ENCODE measurements at places on chromosomes 6 and 20.

GRCh38 chr20:12171923-12172524 is 254.3 kb downstream of the BTBD3 start:
- no peak for DNase-seq

GRCh38 chr6:154932515-154933027 is 62.5 kb upstream of the TIAM2 start:
- DNase-seq: no peak

DNA sequence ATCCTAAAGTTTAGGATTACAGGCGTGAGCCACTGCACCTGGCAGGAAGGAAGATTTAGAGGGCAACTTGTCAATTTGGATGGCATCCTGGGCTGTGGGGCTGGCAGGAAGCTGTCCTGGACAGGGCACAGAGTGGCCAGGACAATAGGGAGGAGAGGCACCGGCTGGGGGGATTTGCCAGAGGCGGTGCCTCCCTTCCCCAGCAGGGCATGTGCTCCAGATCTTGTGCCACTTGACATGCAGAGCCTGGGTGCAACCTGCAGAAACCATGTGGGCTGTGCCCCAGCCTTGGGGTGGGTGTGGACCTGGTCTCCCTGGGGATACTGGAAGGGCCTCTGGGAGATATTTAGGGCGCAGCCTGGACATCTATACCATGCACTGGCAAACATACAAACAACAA is 58.6 kb upstream of the EEF1A1 start:
- DNase-seq: no peak

- no peak for DNase-seq
These were observed 456.0 kb upstream of the PTCHD4 start for GRCh38 chr6:48567016-48567415.

DNA sequence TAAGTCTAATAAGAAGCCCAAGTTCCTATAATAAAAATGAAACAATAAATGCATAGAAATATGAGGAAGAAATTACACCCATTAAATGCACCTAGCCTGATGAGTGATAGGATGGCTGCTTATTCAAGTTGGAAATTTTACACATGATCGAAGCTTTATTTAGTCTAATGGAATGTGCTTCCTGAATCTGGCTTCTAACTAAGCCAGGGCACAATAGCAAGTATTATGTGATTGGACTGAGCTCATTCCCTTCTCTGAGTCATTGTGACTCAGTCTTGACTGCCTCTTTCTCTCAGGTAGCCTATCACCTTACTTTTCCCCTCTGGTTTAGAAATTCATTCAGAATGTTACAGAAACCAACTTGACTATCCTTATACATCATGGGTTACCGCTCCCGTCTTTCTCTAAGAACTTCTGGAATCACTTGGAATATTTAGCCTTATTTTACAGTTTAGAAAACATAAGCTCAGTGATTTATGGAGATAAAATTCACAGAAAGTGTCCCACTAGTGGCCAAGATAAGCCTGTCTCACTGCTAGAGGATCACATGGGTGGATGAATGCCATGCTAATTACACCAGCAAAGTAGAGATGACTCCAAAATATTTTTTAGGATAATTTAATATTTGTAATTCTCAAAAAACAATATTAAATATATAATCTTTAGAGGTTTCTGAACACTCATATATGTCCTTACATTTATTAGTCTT is 505.3 kb upstream of the JAG1 start:
- no peak for DNase-seq

DNA sequence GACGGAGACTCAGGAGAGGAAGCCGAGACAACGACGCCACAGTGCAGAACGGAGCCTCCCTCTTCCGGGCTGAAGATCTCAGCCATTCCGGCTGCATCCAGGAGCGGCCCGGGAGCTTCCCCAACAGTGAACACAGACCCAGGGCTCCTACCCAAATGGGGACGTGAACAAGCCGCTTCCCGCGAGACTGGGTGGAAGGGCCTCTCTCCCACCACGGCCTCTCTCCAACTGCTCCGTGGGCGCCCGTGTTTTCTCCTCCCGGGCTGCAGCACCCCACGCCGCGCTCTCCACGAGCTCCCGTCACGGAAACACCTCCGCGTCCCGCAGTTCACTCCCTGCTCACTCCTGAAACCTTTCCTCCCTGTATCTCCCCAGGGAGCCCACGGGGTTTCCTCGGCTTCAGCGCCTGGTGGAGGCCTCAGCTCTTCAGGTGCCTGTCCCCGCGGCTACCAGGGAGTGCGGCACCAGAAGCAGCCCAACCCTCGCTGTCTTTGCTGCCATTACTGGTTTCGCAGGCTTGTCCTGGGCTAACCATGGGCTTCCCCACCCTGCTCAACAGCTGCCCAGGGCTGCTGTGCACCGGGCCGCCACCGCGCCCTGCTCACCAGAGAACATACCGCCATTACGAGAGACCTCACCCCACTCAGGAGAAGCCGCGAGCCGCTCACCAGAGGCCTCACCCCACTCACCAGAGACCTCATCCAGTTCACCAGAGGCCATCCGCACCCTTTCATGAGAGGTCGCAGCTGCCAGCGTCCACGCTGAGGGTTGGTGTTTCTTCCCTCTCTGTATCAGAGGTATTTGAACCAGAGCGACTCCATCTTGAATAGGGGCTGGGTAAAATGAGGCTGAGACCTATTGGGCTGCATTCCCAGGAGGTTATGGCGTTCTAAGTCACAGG is 922.8 kb downstream of the QKI start:
- no peak for DNase-seq

DNA sequence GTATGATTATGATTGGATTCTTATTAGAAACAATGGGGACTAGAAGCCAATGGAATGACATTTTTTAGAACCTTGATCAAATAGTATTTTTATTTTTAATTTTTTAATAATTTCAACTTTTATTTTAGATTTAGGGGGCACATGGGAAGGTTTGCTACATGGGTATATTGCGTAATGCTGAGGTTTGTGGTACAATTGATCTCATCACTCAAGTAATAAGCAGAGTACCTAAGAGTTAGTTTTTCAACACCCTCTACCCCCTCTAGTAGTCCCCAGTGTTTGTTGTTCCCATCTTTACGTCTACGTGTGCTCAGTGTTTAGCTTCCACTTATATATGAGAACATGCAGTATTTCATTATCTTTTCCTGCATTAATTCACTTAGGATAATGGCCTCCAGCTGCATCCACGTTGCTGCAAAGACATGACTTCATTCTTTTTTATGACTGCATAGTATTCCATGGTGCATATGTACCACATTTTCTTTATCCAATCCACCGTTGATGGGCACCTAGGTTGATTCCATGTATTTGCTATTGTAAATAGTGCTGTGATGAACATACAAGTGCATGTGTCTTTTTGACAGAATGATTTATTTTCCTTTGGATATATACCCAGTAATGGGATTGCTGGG is 281.1 kb upstream of the MAN1A1 start:
- DNase-seq: no peak

- DNase-seq: no peak
These were observed 260.5 kb downstream of the NRN1 start for GRCh38 chr6:5746053-5746758.

GRCh38 chr6:15441215-15441868 is 195.5 kb downstream of the JARID2 start:
- no peak for DNase-seq

GRCh38 chr6:968791-969190 is 275.9 kb upstream of the EXOC2 start:
- DNase-seq: no peak

DNA sequence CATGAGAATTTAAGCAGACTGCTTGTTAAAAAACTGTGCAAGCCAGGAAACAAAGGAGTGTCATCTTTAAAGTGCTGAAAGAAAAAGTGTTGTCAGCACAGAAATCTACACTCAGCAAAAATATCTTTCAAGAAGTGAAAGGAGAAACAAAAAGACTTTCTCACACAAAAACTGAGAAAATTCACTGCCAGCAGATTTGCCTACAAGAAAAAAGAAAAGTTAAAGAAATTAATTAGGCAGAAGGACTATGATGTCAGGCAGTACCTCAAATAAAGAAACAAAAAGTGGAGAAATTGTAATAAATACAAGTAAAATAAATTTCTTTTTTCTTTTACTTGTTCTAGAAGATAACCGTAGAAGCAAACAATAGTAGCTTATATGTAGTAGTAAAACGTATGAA is 171.6 kb upstream of the CEP162 start:
- DNase-seq: no peak

- no peak for DNase-seq
These were observed 176.6 kb downstream of the TRIM27 start for GRCh38 chr6:28747083-28747630.

DNA sequence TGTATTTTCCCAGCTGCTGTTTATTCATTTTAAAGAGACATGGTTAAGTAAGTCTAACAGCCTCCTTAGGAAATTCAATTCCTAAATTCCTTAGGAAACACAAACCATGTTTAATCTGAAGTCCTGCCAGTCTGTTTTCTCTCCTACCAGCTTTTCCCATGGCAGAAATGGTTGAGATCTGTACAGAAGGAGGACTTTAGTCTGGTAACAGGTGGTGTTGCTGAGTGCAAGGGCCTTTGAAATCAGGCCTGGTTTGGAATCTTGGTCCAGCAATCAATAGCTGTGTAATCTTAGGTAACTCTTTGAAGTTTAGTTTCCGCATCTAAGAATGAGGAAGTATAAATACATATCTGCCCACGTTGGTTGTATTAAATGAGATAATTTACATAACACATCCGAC is 232.5 kb downstream of the LAMA2 start:
- DNase-seq: no peak

DNA sequence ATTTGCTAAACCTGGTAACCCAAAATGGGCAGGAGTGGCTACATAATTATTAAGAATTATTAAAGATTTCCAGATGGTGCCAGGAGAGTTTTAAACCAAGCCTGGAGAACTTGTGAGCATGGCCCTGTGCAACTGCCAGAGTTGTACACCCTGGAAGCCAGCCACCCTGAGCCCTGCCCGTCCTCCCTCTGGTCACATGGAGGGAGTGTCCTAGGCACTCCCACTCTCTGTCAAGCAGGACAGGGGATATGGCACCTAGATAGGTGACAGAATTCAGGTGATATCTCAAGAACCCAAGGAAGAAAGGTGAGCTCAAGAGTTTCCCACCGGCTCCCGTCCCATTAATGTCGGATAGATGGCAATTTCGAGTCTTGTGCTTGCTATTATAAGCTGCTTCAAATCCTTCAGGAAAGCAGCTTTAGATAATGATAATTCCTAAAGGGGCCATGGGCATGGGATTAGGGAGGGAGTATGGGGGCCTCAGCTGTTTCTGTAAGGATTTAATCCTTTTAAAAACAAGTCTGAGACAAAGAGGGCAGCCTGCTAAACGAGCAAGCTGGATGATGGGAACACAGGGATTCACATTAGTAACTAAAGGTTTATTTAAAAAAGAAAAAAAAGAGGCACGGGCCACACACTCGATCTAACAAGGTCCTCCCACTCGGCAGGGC is 169.1 kb downstream of the BMP7 start:
- no peak for DNase-seq

GRCh38 chr6:91098006-91098405 is 511.1 kb upstream of the MAP3K7 start:
- no peak for DNase-seq

DNA sequence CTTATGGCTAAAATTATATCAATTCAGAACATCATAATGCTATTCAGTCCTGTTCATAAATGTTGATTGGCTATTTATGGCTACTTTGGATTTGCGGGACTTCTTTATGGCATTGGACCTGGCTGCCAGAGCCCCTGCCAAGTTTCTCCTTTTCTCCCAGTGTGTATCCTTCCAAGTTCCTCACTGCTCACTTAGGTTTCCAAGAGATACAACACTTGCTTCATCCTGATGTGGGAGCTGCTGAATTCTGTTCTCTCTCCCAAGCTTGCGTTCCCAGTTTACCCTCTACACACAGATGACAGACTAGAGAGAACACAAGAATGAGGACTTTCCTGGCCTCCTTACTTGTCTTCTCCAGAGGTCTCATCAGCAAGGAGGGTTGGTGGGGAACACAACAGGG is 18.4 kb upstream of the DAAM2 start:
- DNase-seq: no peak

DNA sequence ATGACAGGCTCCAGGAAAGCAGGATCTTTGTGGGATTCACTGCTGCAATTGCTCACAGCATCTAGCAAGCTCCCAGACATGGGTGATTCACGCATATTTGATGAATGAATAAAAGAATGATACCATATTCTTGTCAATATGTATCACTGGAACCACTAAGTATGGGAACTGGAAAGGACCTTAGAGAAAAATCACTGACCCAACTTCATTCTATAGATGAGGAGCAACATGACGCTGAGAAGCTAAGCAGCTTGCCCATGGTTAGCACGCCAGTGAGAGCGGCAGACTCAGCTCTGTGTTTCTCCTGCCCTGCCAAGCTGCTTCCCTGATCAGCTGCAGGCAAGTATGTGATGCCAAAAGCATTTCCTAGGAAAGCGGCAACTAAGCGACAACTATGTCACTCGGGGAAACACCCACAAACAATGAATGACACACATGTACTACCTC is 66.8 kb downstream of the PPP1R3G start:
- no peak for DNase-seq

DNA sequence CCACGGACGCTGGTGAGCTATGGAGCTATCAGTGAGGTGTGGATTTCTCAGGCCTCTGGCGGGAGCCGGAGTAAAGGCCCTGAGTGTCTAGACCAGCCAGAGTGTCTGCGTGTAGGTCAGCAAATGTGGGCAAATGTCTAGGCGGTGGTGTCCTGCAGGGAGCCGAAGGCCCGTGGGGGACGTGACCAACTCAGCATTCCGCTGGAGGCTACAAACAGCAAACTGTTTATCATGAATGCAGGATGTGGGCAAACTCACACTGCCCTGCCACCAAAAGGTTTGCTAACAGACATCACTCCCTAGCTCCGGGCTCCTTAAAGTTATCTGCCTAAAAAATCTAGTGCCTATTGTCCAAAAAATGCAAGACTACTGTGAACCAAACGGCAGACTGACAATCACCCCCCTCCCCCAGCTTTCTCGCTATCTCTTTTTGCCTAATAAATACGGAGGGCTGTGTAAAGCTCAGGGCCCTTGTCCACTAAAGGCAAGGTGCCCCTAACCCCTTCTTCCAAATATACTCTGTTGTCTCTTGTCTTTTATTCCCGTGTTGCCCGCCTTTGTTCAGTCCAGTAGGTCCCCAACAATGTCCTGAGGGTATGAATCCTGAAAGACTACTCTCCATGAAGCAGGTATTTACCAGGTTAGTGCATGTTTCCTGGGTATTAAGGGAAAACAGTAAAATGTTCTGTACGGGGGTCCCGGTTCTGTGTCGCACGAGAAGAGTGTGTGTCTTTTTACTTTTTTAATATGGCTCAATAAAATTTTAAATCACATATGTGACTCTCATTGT is 29.0 kb upstream of the AFDN start:
- no peak for DNase-seq

DNA sequence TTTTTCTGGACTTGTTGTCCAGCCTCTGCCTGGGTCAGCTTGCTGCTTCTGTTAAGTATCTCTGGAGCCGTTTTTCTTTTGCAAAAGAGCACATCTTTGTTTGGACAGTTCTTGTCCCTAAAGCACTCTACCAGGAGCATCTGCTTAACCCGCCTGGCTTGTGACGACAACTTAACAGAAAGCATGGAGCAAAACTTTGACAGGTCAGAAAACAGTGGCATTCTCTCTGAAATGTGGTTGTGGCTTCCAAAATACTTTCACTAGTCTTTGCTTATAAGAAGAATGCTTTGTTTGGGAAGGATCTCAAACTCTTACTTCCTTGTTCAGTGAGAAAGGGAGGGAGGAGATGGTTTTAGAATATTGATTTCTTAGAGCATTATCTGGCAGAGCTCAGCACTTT is 47.6 kb downstream of the CD109 start:
- DNase-seq: no peak

GRCh38 chr6:13920552-13920951 is 4.2 kb upstream of the RNF182 start:
- no peak for DNase-seq

All from GM12891 (cell line).